ENCODE measurements at places on chromosomes 16 and 17.

- DNase-seq, result no peak
Measured at GRCh38 chr17:19013226-19013625, 8.7 kb upstream of the FAM83G start.

- DNase-seq, result no peak
Measured at GRCh38 chr17:40993839-40994238, at the start of gene KRTAP3-3. KRTAP3-3 (minus strand) TSS chr17:40994164; CDS start chr17:40994097, 67 bp downstream.

DNA sequence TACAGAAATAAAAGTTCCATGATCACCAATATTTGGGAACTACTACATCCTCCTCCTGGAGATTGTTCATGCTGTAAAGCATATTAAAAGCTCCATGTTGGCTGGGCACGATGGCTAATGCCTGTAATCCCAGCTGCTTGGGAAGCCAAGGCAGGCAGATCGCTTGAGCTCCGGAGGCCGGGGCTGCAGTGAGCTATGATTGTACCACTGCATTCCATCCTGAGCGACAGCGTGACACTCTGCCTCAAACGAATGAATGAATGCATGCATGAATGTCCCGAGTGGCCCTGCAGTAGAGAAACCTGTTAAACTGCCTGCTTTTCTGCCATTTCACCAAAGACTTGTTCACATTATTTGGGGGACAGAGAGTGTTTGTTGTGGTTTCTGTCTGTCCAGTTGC, 15.0 kb downstream of the CNEP1R1 start:
- no peak for DNase-seq

DNA sequence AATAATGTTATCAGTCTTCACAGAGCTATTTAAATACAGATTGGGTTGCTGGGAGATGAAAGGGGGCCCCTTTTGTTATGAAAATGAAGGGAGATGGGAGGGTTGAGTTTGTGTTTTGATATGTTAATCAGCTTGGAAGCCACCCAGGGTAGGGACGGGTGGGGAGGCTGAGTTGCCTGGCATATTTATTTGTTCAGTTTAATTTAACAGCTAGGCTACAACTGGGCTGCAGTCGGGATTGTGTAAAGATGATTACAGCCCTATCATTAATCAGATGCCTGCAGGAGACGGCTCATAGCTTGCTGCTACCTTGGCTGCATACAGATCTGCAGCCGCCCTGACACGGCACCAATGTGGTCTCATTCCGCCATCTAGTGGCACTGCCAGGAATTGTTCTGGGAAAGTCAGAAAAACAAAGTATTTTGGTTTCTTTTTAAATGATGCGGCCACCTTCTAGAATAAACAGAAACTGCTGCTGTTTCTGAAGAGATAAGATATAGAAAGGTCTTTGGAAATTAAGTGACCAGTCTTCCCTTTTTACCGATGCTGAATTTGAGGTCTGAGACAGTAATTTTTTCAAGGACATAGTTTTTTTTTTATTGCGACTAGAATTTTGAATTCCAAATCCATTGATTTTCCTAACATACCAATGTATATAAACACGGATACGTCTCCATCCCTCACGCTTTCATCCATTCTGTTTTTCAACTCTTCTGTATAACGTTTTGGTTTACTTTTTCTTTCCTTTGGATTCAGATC, 458.0 kb upstream of the ASIC2 start:
- DNase-seq, result peak; percentile 69

GRCh38 chr17:49252148-49252695, 21.6 kb upstream of the PHOSPHO1 start:
- peak; percentile 34 for DNase-seq

- no peak for DNase-seq
Measured at GRCh38 chr17:67449065-67449464, 72.0 kb downstream of the PITPNC1 start.

DNA sequence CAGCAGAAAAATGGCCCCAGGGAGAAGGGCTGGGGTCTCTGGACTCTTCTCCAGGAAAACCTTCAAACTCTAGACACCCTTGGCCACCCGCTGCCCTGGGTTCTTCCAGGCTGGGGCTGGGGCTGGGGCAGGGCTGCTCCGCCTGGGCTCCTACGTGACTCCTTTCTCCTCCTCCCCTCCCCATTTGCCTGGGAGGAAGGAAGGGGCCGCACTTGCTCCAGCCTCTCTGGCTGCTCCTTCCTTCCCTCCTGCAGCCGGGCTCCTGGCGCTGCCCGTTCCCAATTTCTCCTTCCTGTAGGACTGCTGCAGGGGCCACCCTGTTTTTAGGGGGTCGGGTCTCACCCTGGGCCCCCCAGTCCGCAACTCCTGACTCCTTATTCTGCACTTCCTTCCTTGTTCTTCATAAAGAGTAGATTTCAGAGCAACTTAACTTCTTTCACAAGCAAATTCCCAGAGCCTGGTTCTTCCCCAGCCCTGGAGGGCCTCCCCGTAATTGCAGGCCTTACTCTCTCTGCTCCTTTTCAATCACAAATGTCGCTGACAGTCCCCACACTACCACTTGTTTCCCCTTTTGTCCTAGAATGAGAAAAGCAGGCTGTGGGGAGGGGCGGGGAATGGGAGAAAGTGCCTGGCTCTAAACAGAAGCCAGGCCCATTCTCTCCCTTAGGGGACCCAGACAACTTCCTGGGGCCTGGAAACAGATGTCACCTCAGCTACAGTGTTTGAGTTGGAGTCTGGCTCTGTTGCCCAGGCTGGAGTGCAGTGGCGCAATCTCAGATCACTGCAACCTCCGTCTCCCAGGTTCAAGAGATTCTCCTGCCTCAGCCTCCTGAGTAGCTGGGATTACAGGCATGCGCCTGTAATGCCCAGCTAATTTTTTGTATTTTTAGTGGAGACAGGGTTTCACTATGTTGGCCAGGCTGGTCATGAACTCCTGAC, 137.8 kb downstream of the ENGASE start:
- DNase-seq, result no peak

- DNase-seq, result no peak
Measured at GRCh38 chr17:60301649-60302048, 90.3 kb downstream of the USP32 start.

DNA sequence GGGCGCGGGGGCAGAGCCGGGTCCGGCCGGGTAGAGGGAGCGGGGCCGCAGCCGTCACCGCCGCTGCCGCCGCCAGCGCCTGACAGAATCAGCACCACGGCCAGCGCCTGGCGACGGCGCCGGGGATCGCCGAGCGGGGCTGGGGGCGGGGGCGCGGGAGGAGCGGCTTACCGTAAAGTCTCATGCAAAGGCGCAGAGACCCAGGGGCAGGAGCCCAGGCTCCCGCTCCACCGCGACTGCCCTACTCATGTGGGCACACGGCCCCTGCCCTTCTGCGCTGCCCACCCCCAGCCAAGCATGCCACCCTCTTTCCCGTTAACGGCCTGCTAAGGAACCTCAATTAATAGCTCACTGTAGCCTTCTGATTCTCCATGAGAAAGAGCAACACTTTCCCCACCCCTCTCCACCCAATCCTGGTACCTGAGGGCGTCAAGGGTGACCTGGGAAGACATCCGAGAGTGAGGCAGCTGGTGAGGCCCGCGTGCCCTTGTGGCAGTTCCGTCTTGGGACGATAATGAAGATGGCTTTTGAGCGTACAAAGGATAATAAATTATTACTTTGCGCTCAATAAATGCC, at the start of gene SEZ6:
Gene SEZ6, minus strand, starts transcription at position 98 of the 576 bp plus-strand sequence. CDS start 164 bp downstream, outside the sequence.
- peak; percentile 81 for DNase-seq

DNA sequence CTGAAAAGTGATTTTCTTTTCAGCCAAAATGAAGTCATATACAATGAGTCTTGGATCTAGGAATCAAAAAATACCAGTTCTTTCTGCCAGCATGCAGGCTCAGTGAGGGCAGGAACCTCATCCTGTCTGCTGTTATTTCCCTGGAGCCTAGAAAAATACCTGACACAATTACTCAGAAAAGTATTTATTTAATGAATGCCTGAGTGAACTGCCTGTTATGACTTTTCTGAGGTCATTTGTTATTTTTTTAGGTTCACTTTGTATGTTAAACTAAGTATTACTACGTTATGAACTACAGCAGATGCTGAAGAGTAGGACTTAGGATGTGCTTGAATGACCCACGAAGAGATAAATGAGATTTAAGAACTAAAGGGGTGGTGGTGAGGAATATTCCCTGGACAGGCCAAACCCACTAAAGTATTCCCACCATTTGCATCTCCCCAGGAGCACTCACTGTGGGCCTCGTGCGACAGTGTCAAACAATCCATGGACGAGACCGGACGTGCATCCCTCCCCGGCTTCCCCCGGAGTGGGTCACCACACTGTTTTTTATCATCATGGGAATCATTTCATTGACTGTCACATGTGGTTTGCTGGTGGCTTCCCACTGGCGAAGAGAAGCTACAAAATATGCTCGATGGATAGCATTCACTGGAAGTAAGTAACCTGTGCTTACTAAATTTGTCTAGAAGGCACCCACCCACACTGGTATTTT, 17.1 kb upstream of the VWA3A start:
- DNase-seq, result no peak

DNA sequence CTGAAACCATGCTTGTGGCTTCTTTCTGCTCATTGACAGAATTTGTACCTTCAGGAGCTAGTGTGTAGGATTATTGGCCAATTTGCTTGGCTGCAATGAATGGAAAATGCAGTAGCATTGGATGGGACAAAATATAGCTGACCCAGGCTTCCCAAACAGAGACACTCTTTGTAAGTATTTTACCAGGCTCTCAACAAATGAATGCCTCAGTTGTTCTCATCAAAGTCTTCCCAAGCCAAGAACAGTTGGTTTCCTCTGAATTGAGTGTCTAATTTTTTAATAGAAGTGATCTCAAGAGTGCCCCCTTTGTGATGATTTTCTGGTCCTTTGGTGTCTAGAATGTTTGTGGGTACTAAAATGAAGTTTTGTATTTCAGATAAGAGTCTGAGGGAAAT, 140.9 kb downstream of the SHISA9 start:
- no peak for DNase-seq

DNA sequence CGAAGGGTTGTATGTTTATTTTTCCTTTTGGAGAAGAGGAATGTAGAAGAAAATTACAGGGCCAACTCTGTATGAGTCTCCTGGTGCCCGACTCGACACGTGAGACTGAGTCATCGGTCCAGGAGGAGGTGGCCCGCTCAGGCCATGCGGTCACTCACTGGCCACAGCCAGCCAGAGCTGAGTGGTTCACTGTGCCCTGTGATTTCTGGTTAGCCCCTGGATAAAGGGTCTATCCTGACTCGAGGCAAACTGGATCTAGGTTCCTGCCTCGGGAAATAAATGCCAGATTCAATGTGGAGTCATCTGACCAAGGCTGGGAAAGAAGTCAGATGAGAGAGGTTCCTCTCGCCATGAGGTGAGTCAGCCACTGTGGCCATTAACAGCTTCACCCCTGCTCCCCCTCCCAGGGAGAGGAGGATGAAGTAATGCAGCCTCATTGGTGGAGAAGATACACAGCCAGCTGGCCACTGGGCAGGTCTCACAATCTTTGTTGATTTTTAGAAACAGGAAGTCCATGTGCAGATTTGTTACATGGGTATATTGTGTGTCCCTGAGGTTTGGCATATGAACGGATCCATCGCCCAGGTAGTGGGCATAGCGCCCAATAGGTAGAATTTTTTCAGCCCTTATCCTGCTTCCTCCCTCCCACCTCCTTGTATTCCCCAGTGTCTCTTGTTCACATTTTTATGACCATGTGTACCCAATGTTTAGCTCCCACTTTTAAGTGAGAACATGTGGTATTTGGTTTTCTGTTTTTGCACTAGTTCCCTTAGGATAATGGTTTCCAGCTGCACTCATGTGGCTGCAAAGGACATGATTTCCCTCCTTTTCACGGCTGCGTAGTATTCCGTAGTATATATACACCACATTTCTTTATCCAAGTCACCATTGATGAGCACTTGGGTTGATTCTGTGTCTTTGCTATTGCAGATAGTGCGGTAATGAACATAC, 21.7 kb upstream of the USP36 start:
- no peak for DNase-seq

DNA sequence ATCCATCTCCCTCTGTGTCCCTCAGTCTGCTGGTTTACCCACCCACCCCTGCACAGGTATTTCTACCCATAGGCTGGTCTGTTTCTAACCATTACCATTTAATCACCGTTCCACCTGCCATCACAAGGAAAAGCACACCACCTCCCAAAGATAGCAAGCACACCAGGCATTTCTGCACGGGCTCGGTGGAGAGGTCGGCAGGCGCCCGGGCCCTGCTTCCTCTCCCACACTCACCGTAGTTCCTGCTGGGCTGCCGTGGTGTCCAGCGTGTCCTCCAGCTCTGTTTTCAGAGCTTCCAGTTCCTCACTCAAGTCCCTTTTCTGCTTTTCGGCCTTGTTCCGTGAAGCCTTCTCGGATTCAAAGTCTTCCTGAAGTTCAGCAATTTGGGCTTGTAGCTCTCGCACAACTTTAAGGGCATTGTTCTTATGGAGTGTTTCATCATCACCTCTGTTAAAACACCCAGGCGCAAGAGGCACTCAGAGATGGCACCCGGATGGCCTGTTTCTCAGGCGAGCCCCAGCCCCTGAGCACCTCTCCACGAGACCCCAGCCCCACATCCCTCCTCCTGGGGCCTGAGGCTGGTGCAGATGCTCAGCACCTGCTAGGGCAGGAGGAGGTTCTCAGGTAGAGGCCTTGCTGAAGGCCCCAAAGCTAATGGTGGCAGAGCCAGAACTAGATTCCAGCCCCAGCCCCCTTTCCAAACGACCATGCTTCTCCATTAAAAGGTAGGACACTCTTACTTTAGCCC, 69.0 kb downstream of the NDEL1 start:
- no peak for DNase-seq

DNA sequence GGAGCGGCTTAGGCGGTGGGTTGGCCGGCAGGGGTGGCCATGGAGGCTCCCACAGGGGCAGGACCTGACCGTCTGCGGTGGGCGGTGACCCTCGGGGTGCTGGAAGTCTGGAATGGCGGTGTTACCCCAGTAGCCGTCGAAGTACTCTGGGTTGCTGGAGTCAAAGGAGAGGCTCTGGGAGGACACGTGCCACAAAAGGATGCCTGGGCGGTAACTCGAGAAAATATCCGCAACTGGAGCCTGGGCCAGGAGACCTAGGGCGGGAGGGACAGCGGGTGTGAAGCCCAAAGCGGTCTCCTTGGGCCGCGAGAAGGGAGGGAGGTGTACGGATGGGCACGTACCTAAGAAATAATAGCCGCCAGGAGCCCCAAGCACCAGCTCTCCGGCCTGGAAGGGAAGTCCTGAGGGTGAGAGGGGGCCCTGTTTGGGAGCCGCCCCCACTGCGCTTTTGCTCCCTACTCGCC, 4.6 kb downstream of the ITGA2B start:
- no peak for DNase-seq

DNA sequence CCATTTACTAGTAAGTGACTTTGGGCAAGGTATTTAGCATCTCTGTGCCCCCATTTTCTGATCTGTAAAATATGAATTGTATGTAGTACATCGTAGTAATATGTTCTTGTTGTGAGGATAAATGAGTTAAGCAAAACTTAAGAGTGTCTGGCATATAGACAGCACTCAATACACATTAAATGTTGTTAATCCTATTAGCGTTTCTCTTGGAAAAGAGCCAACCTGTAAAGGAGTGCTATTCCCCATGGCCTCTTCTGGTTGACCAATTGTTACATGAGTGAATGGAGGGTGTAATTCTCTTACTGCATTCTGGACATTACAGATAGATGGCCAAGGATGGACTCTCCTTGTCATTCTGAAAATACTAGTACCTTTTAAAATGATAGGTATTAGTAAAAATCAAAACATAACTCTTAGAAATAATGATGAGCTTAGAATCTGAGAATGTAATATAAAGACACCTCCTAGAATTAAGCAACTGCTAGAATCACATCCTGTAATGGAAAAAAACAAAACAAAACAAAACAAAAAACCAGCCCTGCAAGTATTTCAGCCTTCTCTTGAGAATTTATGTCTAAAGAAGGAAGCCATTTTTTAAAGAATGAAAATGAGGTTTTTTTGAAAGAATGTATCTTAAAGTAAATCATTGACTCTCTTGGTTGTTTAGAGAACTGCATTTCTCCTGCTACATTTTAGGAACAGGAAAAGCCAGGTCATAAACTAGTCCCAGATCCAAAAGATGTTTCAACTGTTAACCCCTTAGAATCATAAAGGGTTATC, 30.5 kb downstream of the IQCK start:
- peak; percentile 20 for DNase-seq

Data from BE2C (cell line).